ENCODE measurements at places on chromosomes 11 and 22.

- DNase-seq, result no peak
These were observed 46.6 kb upstream of the LIN7C start for GRCh38 chr11:27553186-27553585.

- DNase-seq, result no peak
These were observed 541.2 kb downstream of the BUD13 start for GRCh38 chr11:116231543-116231942.

DNA sequence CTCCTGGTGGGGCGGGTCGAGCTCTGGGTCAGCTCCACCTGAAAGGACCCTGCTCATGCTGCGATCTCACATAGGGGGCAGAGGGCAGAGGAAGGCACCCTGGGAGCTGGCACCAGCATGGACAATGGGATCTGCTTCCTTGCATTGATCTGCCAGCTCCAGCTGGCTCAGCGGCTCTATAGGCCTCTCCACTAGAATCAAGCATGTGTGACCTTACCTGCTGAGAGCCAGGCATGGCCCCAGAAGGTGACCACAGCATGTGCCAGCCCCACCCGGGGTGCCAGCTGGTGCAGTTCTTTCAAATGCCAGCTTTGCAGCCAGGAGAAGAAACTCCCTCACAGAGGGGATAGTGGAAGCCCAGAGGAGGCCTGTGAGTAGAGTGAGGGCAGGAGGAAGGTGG, 22.0 kb upstream of the KLHL35 start:
- DNase-seq, result no peak

GRCh38 chr11:13831696-13832095, 130.8 kb upstream of the SPON1 start:
- no peak for DNase-seq

DNA sequence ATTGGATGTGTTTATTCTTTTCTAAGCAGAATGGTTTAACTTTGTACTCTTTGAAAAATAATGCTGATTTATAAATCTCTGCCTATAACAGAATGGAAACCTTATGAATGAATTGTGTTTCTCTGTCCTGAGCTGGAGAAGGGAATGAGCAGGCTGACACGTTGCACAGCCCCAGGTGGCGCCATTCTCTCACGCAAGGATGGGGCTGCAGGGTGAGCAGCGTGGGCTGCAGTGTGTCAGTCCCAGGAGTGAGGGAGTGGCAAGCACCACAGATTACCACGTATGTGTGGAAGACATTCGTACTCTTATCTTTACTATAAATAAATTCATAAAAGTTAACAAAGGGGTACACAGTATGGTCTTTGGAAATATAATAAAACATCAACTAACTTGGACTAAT, 33.4 kb downstream of the FDX1 start:
- peak; percentile 50 for DNase-seq

DNA sequence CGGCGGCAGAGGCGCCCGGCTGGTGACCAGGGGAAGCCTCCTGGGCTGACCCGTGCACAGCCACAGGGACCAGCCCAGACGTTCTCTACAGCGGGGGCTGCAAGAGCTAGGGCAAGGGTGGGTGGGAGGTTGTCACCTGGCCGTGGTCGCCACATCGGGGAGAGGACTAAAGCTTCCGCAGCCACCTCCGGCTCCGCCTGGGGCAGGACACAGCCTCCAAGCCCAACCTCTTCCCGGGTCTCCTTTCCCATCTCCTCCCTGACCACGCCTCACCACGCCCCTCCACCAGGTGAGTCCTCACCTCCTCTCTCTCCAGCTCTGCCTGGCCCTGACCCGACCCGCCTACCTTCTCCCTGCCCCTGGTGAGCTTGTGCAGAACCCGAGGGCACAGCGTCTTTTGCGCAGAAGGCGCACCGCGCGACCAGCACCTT, 75.9 kb upstream of the LMO1 start:
- DNase-seq, result no peak

DNA sequence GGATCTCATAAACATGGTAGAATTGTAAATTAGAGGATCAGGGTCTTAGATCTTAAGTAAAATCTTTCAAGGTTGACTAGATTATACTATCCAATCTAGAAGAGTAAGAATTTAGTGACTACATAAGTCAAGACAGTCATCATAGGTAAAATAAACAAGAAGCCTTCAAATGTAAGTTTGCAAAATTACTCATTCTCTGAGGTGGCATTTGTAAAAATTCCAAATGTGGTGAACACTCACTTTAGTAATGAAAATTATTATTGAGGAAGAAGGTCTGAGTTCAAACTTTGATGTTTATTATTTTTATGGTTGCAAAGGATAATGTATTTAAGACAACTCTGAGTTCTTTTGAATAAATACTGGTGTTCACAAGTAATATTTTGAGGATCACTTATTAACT, 4.6 kb downstream of the HYLS1 start:
- DNase-seq, result no peak

DNA sequence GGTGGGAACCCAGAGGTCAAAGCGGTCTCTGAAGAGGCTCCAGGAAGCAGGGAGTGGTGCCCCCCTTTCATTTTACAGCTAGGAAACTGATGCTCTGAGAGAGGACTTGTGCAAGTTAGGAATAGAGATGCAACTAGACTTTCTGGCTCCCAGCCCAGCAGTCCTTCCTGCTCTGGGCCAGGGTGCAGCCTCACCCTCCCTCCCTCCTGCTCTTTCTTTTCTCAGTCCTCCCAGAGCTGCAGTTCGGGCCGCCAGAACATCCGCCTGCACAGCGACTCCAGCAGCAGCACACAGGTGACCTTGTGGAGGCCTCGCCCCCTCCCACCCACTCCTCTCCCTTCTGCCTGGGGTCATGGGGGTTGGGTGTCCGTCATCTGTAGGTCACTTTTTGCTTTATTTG, 51.5 kb downstream of the LHFPL7 start:
- DNase-seq, result peak; percentile 48

GRCh38 chr11:77762426-77762825, 58.1 kb downstream of the RSF1 start:
- no peak for DNase-seq

DNA sequence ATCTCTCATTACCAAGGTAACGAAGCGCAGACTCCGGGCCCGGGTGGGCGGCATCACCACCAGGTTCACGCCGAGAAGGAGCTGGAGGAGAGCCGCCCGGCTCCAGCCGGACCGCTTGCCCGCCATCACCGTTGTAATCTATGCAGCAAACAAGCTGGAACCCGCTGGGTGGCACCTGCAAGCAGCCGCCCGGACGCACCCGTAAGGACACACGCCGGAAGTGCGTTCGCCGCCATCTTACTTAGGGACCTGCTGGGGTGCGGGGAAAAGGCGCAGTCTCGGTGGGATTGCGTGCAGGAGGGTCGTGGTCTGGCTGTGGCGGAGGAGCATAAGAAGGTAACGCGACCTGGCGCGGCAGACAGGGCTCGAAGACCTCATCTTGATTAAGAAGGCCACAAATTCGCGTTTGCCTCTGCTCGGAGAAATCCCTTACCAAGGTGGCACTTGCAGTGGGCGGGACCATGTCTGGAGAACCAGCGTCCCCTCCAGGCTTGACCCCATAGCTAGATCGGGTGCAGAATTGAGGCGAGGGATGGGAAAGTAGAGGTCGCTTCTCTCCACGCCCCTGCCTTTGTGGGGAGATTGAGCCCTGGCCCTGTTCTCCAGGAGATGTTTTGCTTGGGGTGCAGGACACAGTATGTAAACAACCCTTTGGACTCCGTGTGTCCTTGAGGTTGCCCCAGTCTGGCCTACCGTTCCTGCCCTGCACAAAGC, at the start of gene ACP2:
Gene ACP2 (minus strand): TSS at position 151 of the 714 bp plus-strand sequence. CDS start 25 bp downstream, at position 126.
- peak; percentile 67 for DNase-seq

- no peak for DNase-seq
These were observed 4.6 kb upstream of the MICAL3 start for GRCh38 chr22:18028817-18029527.

DNA sequence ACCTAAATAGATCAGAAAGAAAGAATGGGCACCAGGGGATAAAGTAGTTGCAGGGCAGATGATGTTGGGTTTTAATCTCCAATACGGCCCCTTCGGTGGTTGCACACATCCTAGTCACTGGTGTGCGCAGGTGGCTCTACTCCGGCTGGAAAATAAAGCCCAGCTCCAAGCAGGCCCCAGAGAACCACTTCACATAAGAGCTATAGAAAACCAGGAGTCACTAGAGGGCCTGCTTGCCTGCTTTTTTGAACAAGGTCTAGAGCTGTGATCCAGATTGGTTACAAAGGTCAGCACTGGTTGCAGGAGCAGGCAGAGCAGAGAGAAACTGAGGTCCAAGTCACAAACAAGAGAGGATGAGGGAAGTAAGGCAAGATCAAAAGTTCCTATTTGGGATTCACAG, 41.5 kb upstream of the MS4A8 start:
- DNase-seq, result no peak

GRCh38 chr22:32842486-32842885, 41.0 kb downstream of the TIMP3 start:
- DNase-seq, result no peak

DNA sequence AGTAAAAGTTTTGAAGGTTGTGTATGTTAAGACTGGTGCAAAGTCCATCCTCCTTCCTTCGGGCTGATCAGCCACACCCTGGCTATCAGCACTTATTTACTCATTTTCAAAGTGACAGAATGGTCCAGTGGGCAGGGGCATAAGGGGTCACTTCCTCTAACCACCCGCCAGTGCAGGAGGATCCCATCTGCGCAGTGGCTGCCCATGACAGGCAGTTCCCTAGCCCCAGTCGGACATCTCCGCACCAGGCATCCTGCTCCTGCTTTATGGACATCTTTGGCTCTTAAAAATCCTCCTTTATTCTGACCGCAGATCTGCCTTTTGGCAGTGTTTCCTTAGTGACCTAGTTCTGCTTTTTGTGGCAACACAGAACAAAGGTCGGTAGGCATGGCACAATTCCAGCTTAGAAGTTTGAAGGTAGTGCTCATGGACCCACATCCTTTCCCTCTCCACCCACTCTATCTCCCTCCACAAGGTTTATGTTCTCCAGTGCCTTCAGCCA, 55.9 kb downstream of the BMAL1 start:
- DNase-seq, result no peak

- no peak for DNase-seq
These were observed 65.1 kb downstream of the PRMT3 start for GRCh38 chr11:20452585-20452984.

DNA sequence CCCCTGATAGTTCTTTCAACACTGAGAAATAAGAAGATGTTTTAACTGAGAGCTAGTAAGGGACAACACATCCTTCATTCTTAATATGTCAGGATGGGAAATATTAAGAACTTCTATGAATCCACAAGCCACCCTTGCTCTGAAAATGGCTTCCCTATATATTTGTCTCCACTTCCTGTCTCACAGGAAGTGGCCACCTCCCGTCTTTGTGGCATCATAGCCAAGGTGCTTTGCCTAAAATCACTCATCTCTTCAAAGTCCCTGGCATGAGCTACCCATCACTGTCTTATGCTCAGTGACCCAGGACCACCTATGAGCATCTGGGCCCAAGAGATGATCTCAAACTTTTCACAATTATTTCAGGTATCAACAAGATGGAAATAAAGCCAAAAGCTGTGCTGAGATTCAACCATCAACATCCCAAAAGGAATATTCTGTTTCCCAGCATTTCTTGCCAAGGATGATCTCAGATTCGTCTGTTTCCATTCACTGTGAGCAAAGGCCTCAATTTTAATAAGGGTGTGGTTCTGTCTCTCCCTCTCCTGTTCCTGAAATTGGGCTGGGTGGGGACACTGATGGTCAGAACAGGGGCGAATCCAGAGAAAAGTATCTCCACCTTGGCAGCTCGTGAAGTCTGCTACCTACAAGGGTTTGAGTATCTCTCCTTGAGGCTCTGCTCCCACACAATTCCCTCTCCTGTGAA, 493.9 kb downstream of the MN1 start:
- DNase-seq, result no peak
